Activated effector memory CD4-positive, alpha-beta T cell treated with Interleukin-2 at 50 U/mL for 16 hours (primary cell): ENCODE measurements at places on chromosomes 4 and X.

DNA sequence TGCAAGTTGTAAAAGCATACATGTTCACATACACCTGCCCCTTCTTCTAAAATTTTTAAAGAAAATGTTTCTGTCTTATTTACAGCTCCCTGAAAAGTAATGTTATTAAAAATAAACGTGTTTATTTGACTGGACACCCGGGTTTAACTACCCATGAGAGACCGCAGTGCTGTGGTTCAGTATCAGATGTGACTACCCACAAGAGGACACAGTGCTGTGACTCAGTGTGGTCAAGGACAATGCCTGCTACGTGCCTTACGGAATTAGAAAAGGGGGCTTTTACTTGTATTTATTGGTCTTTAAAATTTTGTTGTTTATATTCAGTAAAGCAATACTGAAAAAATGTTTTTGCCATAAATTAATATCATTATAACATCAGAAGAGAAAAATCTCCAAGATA is 641.4 kb downstream of the TRIML1 start:
- DNase-seq, result no peak

DNA sequence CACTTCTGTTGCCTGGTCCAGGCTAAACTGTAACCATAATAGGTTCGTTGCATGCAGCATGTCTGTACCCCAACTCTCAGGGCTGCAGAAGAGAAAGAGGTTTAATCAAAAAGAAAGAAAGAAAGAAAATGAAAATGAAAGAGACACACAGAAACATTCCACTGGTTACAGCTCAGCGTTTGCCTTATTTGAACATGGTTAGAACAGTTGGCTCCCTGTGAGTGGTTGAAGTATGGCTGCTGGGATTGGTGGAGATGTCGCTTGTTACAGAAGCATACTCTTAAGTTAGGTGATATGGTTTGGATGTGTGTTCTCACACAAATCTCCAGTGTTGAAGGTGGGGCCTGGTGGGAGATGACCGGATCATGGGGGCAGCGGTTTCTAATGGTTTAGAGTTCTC is 36.3 kb downstream of the ARSD start:
- no peak for DNase-seq

GRCh38 chr4:139247241-139247640 is 32.8 kb downstream of the MGARP start:
- DNase-seq, result no peak

DNA sequence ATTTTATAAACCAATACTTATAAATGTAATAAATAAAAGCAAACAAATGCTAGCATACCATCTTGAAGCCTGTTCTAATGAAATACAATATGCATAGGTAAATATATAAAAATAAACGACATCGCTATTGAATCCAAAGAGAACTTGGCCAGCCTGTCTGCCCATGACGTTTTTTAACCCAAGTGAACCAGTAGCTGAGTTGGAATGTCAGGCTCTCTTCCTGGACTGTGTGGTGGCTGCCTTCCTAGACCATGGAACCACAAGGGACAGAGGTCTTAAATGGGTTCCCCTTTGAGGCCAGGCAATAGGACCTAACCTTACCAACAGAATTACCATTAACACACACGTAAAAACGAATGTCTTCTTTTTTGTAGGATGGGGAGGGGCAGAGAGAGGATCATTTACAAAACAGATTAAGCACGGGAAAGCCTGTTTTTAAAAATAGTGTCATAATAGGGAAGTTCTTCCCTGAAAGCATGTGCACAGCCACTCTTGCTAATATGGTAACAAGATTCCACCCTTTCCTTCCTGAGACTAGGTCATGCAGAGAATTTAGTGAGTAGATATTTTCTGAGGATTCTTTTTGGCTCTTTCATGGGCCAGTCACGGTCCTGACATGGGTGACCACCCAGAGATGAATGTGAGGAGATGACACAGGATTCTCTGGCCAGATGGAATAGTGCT is 69.4 kb upstream of the ACSL1 start:
- no peak for DNase-seq

DNA sequence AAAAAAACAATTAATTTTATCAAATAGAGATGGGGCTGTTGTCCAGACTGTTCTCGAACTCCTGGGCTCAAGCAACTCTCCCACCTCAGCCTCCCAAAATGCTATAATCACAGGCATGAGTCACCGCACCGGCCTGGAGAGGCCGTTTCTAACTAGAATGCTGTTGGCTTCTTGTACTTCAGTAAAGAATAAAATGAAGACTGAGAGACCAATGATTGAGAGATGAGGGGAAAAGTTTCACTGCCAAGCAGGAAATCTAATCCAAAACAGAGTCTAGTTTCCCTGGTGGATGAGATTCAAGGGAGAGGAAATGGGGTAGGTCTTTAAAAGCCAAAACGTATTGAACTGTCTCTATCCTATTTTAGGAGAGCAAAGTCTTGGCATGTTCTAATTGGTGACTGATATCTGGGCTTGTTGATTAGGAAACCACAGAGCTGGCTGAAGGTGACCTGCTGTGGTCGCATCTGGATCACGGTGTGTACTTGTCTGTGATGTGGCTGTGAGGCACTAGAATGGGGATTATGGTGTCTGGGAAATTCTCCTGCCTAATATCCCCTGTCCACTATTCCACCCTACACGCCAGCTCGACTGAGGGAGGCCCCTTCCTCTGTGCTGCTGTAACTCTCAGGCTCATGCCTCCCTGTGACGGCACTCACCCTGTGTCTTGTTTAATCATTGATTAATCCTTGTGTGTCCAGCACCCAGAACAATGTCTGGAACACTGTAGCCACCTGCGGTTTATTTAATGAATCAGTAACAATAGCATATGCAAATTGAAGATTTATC is 15.0 kb upstream of the TRIM2 start:
- DNase-seq, result no peak

- no peak for DNase-seq
Observed at GRCh38 chrX:3520458-3520857, 174.0 kb upstream of the MXRA5 start.

DNA sequence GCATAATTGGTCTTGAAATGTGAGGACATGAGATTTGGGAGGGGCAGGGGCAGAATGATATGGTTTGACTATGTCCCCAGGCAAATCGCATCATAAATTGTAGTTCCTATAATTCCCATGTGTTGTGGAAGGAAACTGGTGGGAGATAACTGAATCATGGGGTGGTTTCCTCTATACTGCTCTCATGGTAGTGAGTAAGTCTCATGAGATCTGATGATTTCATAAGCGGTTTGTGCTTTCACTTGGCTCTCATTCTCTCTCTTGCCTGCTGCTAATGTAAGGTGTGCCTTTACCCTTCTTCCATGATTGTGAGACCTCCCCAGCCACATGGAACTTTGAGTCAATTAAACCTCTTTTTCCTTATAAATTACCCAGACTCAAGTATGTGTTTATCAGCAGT is 2595.9 kb downstream of the PCDH7 start:
- DNase-seq, result no peak

- no peak for DNase-seq
Observed at GRCh38 chrX:9888953-9889470, 78.1 kb upstream of the CLDN34 start.

DNA sequence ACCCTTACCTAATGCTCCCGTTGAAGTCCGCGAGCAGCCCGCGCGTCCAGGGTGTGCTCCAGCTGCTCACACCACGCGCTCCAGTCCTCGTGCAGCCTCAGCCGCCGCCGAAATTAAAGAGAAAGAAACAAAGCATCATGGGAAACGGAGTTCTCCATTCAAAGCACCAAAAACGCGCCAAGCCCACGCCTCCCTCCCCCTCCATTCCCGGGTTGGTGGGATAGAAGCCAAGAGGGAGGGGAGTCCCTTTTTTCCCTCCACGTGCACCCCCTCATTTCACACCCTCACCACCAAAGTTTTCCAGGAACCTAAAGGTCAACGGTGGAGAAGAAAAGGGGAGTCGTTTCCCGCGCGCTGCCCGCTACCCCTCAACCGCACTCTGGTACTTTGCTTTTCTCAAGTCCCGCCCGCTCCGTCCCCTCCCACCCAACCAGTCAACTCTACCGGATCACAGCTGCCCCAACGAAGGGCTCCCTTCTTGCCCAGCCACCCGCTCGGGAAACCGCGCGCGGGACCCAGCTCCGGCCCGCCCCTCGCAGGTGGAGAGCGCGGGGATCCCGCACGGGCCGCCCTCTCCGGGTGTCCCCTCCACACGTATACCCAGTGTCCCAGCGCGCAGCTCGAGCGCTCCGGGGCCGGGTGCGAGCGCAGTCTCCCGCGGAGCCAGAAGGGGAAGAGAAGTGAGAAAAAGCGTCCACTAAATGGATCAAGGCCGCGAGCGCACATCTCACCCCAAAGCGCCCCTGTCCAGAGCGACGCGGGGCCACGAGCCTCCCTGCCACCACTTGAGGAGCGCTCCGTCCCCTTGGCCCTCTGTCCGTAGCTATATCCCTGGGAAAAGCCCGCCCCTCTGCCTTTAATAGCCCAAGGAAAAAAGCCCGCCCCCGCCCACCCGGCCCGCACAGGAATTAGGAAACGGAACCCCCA is 65.1 kb upstream of the CCDC160 start:
- no peak for DNase-seq
